Astrocyte of the hippocampus (primary cell): ENCODE measurements at places on chromosomes 6 and 20.
A peak's percentile ranks its signal among the peaks of the same experiment; 100 is the strongest.

DNA sequence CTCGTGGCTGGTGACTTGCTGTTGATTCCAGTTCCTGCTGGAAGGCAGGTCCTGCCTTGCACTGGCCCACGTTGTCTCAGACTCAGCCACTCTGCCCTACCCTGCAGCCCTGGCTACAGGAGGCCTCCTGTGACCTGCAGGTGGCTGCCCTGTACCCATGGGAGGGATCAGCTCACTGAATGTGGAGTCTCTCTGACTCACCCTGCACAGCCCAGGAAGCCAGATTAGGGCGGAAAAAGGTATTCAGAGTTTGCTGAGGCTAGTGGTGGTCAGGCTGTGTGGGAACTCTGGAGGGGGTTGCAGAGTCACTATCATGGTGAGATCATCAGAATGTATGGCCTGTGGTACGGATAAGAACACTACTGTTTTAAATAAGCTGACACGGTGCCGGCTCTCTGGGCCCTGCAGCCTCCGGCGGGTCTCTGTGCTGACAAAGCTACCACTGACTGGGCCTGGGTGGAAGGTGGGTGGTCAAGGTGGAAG is 24.7 kb upstream of the PYGB start:
- peak; percentile 92 for DNase-seq

- no peak for DNase-seq
These were observed 140.8 kb downstream of the BTBD9 start for GRCh38 chr6:38498805-38499445.

DNA sequence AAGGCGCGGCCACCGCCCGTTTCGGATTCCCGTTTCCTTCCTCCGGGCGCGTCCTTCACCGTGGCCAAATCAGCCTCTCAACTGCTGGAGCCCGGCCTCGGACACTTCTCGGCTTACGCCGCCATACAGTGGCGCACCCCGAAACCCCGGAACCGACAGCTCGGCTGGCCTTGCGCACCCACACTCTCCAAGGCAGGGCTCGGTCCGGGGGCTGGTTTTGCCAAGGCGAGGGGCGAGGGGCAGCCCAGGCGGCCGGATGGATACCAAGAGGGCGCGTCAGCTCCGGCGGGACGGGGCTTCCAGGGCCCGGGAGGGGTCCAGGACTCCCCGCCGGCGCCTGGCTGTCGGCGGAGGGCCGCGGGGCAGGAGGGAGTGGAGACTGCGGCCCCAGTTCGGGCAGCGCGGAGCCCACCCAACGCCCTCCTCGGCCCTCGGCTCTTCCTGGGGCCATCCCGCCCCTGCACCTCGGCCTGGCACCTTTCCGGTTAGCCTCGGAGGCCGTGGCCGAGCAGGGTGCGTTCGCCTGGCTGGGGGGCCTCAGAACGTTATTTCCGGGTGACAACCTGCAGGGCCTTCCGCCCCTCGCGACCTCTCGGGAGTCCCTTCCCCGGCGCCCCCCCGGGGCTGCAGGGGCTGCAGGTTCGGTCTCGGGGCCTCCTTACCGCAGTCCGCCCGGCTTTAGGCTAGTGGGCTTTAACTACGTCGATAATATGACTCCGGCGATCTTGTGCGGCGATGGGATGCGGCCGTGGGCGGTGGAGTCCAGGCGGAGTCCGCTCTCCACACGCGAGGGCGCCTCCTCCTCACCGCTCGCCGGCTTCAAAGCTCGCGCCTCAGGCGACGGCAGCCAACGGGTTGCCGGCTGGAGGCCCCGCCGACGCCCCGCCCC is 697 bp upstream of the CEP43 start:
- DNase-seq, result no peak

DNA sequence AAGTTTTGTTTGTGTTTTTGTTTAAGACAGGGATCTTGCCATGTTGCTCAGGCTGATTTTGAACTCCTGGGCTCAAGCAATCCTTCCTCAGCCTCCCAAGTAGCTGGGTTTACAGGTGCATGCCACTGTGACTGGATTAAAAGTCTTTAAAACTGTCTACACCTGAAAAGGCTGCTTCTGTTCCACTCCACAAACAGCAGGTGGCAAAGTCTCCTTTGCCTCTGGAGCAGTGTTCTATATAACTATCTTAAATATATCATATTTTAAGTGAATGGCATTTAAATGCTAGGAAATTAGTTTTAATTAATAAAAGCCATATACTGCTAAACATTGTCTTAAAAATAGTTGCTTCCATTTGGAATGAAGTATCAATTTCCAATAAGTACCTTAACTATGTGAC is 89.2 kb upstream of the BCLAF1 start:
- DNase-seq, result peak; percentile 4

DNA sequence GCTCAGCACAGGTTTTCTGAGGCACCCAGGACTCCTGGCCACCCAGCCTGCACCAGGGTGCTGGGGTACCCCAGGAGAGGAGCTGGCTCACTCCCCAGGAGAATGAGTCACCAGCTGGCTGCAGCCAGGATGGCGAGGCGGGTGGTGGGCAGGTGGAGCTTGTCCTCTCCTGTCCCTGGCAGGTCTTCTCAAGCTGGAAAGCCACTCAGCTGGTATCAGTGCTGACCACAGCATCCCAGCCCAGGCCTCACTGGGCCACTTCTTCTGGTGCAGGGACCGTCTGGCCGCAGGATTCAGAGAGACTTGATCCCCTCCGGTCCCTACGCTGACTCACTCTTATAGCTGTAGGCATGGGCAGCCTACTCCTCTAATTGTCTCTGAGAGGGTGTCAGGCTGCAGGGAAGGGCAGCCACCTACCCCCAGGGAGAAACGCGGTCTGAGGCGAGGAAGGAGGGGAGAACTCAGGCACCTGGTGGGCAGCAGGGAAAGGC is 22.2 kb downstream of the TFEB start:
- peak; percentile 80 for DNase-seq

GRCh38 chr6:15389765-15390723 is 144.2 kb downstream of the JARID2 start:
- peak; percentile 74 for DNase-seq

- peak; percentile 36 for DNase-seq
These were observed 359.4 kb downstream of the ADGRB3 start for GRCh38 chr6:68994521-68994920.

GRCh38 chr6:19691465-19692167 is 145.6 kb upstream of the ID4 start:
- peak; percentile 56 for DNase-seq

DNA sequence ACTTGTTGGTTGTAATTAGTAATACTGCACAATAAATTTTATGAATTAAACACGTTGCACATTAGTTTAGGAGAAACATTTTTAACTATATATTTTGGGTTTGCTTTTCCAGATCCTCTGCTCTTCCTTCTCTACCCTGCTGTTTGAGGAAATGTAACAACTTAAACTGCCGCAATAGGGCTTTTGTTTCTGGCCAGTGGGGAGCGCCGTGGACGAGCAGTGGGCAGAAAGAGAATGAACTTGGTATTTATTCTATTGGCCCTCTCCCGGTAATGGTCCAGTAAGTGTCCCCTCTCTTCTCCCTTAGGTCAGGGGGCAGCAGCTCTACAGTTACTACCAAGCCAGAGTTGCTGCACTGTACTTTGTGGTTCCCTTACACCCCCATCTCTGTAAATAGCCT is 35.2 kb upstream of the EPHA7 start:
- DNase-seq, result no peak

DNA sequence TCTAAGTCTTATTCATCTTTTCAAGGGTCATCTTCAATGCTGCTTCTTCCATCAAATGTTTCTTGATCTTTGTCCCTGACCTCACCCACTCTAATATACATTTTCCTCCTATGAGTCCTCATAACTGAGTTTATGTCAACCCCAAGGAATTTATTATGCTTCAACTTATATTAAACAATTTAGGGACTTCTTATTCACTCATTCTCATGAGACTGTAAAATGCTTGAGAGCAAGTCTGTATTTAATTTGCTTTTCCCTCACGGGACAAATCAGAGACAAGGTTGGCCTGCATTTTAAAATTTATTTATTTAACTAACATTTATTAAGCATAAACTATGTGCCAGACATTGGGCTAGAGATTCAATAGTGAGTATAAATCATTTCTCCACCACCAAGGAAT is 312.0 kb upstream of the NT5E start:
- DNase-seq, result no peak

DNA sequence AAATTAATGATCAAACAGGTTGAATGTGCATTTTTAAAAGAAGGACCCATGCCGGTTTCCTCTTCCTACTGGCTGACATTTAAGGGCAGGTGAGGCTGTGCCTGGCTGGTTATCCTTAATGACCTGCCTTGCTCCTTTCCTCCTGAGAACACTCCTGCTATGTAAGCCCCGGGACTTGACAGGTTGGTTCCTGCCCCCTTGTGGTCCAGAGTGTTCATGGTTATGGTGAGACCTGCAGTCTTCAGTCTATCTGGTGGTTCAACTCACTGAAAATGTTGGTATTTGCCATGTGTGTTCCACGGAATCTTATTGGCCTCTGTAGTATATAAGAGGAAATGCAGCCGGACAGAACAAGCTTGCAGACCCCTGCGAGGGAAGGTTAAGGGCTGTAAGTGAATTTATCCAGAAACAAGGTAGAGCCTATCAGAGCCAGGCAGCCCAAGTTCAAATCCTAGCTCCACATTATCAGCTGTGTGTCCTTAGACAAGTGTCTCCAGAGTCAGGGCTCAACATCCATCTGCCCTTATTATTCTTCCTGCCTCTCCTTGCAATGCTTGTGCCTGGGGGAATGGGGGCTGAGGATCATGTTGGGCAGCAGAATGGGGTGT is 5.2 kb upstream of the BPIFA3 start:
- DNase-seq, result peak; percentile 47

- DNase-seq, result no peak
These were observed 98.1 kb upstream of the MLN start for GRCh38 chr6:33901822-33902456.

- DNase-seq, result no peak
These were observed 131.0 kb downstream of the ANKRD60 start for GRCh38 chr20:58097429-58097828.

- DNase-seq, result peak; percentile 70
These were observed 119.6 kb downstream of the SCML4 start for GRCh38 chr6:107704347-107705013.

GRCh38 chr20:38125157-38126056 is 39.7 kb downstream of the TGM2 start:
- peak; percentile 91 for DNase-seq

GRCh38 chr6:6843057-6843627 is 254.6 kb downstream of the LY86 start:
- peak; percentile 59 for DNase-seq

GRCh38 chr6:107423474-107423990 is 35.8 kb downstream of the PDSS2 start:
- DNase-seq, result no peak

GRCh38 chr6:26205625-26206574 is 118.7 kb downstream of the HFE start:
- peak; percentile 80 for DNase-seq

- no peak for DNase-seq
These were observed 56.8 kb upstream of the DSP start for GRCh38 chr6:7484666-7485065.

DNA sequence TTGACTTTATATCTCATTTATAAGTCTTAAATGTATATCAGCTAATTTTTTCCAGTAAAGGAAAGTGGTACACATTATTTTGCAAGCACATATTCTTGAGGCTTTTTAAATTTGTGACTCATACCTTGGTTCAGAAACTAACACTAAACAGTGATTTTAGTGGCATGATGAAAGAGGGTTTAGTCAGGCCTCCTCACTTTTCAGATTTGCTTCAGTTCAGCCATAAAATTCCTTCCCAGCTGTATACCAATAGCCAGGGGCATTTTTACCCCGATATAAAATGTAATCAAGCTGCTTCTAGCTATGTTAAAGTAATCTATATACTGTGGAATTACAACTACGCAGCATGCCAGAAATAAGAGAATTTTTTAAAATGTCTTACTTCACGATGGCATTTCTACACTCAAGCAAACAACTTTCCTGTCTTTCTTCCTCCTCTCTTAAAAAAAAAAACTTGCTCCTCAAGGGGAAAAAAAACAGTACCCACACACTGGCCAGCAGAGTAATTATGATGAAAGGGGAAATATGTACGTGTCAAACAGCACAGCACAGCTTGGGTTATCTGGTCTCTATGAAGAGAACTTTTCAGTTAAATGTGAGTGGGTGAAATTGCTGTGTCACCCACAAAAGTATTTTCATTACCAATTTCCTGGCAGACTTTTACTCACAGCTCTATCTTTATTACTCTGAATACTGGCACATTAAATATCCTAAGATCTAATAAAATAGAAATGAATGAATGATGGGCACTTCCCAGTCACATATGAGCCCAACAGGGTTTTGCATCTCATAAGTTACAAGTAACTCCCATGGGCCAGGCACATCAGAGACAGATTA is 244.8 kb upstream of the TENT5A start:
- peak; percentile 67 for DNase-seq

DNA sequence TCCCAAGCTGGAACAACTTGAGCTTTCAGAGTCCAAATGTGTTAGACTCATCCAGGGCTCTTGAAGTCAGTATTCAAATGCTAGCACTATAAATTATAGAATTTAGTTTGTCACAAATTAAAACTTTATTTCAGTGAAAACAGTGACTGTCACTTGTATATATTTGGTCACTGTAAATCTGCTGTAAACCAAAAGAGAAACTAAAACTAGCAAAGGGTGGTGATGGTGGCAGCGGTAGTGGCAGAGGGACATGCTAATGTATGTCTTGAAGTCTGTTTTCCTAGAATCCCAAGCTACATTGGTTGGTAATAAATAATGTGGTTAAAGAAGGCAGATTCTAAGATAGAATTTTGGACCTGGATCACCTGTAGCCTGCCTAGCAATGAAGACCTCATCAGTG is 140.4 kb upstream of the CENPW start:
- no peak for DNase-seq

- no peak for DNase-seq
These were observed 46.9 kb upstream of the ARMC2 start for GRCh38 chr6:108801366-108801765.

GRCh38 chr20:8079976-8080375 is 52.1 kb upstream of the PLCB1 start:
- no peak for DNase-seq

- no peak for DNase-seq
These were observed 43.7 kb downstream of the NINL start for GRCh38 chr20:25541676-25542075.

DNA sequence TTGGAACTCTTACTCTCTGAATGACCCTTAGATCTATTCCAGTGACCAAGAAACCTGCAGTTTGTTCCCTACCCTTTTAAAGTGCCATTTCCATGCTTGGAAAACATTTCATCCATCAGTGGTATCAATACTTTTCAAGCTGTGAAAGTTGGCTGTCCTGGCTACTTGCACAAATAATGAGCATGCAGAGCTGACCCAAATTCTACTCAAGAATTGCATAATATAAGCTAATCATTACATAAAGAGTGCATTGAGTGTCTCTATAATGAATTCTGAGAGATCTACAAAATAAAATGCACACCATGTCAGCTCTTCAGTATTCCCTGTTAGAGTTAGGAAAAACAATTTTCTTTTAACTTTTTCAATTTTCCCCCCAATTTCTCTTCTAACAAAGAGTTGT is 181.3 kb upstream of the HS3ST5 start:
- no peak for DNase-seq

- DNase-seq, result no peak
These were observed 132.0 kb upstream of the EEF1E1 start for GRCh38 chr6:8234321-8234720.
